ENCODE measurements at places on chromosomes 5 and 9.
A peak's percentile ranks its signal among the peaks of the same experiment; 100 is the strongest.

DNA sequence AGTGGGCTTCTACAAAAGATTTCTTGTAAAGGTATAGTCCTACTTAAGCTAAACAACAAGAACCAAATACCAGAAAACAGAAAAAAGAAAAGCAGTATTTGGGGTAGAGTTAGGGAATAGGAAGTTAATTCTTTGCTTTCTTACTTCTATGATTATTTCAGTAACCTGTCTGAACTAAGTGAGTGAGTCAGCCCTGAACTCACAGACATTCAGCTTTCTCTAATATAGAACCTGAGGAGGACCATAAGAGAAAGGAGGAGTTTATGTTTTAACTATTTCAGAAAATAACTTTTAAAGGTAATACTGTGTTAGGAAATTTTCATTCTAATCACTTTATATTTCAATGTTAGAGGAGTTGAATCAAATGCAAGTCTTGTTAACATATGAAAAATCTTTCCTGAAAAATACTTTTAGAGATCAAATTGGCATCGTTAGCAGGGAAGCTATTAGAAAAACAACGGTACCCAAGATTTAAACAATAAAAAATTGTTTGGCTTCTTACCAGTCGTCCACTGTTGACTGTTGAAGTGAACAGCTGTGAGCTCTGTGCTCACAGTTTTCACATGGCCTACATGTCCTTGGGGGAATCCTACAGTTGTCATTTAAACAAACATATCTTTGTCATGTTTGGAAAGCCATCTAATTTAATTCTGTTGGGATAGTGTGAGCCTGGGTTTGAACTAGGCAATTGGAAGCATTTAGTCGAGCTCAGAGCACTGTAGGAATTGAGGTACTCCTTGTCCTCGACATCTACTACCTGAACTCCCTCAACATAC, 19.9 kb upstream of the ZFAND5 start:
- no peak for DNase-seq

- no peak for DNase-seq
These were observed 21.8 kb upstream of the TMEM252 start for GRCh38 chr9:68562461-68562860.

DNA sequence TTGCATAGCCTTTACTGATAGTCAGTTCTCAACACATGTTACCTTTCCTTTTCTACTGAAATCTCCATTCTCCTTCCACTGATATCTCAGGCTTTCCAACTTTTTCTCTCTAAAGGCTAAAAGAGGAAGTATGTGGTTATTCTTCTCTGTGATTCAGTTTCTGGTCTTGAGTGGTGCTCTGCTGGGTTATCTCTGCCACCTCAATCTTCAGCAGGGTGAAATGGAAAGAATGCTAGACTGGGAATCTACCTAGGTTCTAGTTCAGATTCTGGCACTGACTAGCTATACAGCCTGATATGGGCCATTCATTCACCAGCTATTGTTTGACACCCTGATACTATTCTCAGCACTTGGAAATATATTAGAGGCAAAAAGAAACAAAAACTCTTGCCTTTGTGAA, 124.9 kb upstream of the GRIA1 start:
- no peak for DNase-seq

- DNase-seq = no peak
These were observed 5.6 kb upstream of the SPARC start for GRCh38 chr5:151692312-151692711.

- peak; percentile 96 for DNase-seq
These were observed 56.7 kb downstream of the AOPEP start for GRCh38 chr9:94783102-94783682.

GRCh38 chr9:126296687-126297086, 29.9 kb upstream of the MVB12B start:
- DNase-seq = no peak

- peak; percentile 16 for DNase-seq
These were observed 8.7 kb downstream of the APTX start for GRCh38 chr9:32992595-32993238.

DNA sequence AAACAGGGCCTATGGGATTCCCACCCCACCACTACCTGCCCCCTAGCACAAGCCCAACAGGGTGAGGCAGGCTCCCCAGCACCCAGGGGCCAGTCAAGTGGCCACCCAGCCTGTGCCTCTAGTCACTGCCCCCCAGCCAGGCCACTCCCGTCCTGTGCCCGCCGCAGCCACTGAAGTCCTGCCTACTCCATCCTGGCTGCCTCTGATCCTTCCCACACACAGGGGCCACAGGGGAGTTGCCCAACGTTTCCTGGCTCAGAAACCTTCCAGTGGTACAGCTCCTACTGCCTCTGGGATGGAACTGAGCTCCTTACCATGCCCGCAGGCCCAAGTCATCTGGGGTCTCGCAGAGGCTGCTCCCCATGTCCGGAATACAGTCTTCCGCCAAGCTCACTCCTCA, 70.2 kb upstream of the STXBP1 start:
- DNase-seq = no peak

DNA sequence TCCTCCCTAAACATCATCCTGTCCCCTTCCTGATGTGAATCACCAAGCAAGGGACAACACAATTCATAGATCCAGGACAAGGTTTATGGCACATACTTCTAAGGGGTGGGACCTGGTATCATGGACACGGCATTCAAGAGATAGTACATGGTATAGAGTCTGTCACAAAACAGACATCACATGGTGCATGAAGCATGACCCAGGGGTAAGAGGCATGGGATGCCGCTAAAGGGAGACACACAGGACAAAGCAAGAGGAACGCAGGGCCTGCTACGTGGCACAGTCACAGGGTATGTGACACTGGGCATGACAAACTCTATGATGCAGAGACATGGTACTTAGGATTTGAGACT, 20.7 kb downstream of the GSN start:
- no peak for DNase-seq

DNA sequence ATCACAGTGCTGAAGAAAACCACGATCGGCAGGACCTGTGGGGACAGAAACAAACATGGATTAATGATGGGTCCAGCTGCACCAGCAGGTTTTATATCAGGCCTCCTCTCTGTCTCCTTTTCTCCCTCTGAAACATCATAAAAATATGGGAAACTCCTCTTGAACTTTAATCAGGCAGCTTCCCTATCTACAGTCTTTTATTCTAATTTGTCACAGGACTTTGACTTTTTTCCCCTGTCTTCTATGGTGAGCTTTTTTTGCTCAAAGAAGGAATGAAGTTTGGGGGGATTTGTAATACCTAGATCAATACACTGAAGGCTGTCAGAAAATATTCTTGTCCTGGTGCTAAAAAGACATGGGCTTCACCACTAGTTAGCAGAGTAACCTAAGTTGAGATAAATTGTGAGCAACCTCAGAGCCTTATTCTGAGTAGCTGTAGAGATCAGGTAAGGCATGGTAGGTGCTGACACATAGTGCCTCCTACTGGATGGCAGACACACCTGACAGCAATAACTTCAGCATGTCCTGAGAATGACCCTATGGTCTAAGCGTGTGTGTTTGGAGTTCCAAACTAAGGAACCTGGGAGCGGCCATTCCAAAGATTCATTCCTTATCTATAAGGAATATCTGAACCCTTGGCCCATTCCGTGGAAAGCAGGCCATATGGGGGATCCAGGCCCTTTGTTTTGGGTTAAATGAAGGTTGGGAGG, 46.2 kb downstream of the SLC28A3 start:
- no peak for DNase-seq

DNA sequence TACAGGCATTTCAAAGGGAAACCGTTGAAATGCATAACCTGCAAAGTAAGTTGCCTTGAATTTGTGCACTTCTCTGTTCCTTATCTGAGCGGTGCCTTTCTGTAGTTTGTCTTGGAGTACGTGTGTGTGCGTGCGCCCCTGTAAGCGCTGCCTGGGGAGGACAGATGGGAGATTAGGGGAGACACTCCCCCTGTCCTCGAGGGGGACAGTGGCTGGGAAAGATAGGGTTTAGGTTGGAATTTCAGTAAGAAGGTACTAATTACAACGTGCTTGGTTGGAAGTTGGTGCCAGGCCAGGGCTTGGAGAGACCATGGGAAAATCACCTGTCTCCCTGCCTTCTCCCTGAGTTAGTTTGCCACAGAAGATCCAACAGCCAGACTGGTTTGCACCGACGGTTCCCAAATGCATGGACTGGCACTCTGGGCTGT, 73.2 kb downstream of the PIK3R1 start:
- DNase-seq = peak; percentile 19

DNA sequence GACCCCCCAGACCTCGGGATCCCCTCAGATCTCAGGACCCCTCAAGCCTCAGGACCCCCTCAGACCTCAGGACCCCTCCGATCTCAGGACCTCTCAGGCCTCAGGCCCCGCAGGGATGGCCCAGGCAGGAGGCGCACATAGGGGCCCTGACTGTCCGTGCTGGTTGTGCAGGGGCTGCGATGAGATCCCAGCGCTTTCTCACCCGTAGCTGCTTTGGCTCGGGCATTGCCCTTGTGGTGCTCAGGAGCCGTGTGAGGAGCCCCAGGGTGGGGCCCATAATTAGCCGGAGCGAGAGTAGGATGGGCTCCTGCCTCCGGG, 680 bp upstream of the LPCAT1 start:
- DNase-seq = no peak

DNA sequence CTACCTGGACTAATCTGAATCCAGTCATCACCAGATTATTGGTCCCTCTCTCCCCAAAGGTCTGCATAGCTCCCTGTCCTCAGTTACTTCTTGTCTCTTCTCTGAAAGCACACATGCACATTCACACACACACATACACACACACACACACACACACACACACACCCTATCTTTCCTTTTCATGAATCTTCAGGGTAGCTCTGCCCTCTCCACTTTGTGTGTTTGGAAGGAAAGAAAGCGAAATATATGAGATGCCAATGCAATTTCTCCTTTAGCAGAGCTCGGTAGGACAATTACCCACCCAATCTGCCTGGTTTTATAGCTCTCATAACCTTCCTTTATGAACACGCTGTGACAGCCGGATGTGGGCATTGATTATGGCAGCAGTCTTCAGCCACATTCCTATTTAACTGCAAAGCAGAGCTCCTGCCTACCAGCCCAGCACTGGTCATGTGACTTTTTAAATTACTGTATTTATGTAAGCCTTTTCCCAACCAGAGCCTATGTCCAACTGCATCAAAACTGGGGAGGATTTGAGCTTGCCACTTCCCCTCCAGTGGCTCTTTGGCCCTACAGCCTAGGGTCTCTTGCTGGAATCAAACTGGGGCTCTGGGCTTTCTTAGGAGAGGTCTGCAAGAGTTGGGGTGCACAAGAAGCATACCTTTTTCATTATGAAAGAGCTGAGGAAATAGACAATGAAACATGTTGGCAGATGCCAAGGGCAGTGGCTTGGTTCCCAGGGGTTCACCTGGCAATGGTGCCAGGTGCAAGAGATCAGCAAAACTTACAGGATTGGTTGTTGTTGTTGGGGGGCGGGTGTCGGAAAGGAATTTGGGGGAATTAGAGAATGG, 20.8 kb upstream of the MATR3 start:
- DNase-seq = no peak

- no peak for DNase-seq
These were observed 10.4 kb downstream of the CCL28 start for GRCh38 chr5:43401827-43402226.

DNA sequence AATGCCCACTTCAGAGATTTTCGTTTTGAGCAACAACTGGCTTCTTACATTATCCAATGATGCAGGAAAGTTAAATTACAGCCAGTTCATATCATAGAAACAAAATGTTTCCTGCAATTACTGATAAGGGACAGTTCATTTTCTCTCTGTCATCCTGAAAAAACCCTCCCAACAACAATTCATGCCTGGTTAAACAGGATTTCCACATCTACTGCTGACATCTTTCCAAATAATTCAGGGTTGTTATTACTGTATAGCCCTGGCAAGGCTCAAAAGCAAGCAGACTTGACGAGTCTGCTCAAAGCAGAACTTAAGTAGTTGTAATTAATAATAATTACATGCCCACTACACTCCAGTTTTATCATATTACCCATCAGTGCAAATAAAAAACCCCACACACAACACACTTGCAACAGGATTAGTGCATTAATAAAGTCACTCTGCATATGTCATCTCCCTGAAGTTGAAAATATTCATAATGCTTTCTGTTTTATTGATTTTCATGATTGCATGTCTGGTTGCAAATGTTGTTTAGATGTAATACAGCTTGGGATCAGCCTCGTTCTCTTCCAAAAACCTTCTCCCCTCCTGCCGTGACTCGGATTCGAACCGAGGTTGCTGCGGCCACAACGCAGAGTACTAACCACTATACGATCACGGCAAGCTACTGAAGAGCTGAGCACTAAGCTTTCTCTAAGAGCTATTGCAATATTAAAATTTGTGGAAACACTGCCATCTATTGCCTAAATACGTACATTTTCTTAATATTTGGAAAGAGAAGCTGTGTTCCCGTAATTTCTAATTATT, 119.6 kb upstream of the NFIB start:
- DNase-seq = peak; percentile 64

DNA sequence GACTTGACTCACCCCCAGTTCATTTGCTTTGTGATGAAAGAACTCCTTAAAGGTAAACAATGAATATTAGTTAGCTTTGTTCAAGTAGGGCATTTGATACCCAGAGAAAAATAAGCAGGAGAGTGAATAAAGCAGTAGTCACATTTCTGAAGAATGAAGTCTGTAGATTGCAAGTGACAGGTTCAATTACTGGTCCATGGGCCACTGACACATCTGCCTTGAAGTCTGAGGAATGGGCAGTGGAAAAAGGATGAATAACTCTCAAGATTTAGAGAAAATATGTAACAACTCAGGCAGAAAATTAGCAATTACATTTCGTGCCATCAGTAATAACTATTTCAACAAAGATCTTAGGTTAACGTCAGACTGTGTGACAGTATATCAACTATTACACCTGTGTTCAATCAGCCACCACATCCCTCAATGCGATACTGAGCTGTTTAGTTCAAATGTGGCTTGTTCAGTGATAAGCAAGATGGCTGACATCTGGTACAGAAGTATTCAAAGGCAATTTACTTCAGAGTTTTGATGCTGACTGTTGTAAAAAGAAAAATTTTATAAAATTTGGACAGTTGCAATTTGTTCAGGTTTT, 1890.7 kb upstream of the NUDT12 start:
- no peak for DNase-seq

DNA sequence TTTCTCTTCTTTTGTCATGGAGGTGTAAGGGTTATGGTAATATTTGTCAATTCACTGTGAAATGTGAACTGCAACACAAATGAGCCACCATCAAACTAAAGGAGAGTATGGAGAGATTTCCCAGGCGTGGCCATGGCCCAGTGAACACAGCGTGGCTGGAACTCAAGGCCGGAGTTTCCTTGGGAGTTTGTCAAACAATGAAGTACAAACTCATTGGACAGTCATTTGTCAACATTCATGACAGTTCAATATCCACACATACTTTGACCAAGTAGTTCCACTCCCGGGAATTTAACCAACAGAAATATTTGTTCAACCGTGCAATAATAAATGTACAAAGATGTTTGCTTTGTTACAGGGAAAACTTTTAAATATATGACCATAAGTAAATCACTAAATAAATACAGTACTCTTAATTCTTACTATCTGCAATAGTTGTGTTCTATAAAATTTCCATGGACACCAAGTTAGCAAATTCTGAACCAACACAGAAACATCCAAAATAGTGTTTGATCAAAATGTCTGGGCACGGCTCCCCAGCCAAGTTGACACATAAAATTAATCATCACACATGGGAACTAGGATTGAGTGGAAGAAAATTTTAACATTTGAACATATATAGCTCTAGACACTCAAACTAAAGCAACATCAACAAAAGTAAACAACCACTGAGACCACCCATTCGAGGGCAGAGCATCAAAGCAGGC, 87.1 kb downstream of the DIRAS2 start:
- no peak for DNase-seq

Measured in DMS79 (cell line).